ENCODE measurements at places on chromosomes 3 and 15. TPM values are rescaled to one million over a fixed set of nuclear protein-coding genes. Genes with fewer than 3 reads are reported as not detected.

DNA sequence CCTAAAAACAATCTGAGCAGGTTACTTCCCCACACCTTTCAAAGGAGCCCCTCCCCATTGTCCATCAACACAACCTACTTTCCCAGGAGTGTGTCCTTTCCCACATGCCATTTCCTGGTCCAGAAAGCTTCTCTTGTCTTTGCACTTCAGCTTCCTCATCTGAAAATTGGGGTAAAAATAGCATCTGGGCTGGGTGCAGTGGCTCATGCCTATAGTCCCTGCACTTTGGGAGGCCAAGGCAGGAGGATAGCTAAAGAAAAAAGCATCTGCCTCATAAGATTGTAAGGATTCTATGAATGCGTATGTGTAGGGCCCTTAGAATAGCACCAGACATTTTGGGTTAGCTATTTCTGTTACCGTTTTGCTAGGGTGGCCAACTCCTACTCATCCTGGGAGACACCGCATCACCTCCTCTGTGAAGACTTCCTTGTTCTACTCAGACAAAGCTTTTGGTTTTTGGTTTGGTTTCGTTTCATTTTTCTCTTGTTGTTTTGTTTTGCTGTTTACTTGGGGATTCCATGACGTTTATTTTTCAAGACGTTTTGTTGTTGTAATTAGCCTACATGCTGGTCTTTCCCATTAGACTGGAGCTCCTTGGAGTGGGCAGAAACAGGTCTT, 224.4 kb upstream of the TLE3 start:
- DNase-seq, result no peak

GRCh38 chr3:42762046-42762724, 10.9 kb downstream of the CCDC13 start:
- no peak for DNase-seq

DNA sequence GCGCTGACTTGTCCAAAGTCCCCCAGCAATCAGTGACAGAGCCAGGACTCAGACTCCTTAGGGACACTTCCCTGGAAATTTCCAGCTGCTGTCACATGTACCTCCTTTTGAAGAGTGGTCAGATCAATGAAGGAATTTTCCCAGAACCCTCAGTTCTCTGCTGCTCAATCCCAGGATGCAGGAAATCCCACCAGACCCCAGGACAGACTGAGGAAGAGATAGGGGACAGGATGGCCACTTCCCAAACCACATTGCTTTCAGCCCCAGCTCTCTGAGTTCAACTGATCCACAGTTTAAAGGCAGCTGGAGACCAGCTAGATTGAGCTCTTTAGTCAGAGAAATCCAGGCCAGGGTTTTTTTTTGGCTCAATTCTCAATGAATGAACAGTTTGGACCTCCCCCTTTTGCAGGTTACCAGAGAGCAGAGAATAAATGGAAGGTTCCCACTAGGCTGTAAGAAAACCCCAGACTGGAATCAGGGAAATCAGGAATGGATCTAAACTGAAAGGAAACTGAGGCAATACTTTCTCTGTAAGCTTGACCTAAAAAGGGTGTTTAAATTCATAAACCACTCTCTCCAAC, 1.5 kb downstream of the CYP1A1 start:
- peak; percentile 49 for DNase-seq

Gene LRTM1
- not detected for total RNA-seq

Gene PODXL2
- total RNA-seq, result 11.9 TPM

Data from PC-9 (cell line).